ENCODE measurements at places on chromosomes 16 and 17. TPM values are rescaled to one million over a fixed set of nuclear protein-coding genes. Genes with fewer than 3 reads are reported as not detected.
A peak's percentile ranks its signal among the peaks of the same experiment; 100 is the strongest.

- peaks cover 4% of the 10 kb centered on the region for H3K4me1 ChIP-seq
- peak; percentile 81 for DNase-seq
- peak overlapping the region; percentile 88 for H3K27ac ChIP-seq
These were observed 54.1 kb downstream of the VAC14 start for GRCh38 chr16:70746708-70747424.

DNA sequence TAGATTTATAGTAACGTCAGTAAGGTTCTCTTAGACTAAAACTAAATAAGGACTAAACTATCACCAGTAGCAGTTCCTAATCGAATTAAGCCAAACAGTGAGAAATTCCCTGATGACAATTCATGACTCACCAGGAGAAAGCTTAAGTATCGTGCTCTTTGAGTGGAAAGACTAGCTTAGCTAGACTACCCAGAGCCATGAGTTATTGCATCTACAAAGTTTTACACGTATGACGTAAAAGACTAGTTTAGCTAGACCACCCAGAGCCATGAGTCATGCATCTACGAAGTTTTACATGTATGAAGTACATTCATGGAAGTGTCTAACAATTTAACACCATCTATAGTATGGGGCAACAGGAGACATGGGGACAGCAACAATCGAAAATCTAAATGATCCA lies 36.6 kb downstream of the UBE2G1 start:
- H3K4me3 ChIP-seq = no peak overlapping the region
- no peaks in the 10 kb centered on the region for H3K36me3 ChIP-seq
- DNase-seq = no peak
- peaks cover 5% of the 10 kb centered on the region for H3K4me1 ChIP-seq
- H3K27ac ChIP-seq = no peak overlapping the region

GRCh38 chr17:44115585-44116415 lies 7.6 kb downstream of the HDAC5 start:
- no peaks in the 10 kb centered on the region for H3K36me3 ChIP-seq
- no peak for DNase-seq
- H3K27ac ChIP-seq = no peak overlapping the region
- no peaks in the 10 kb centered on the region for H3K27me3 ChIP-seq

DNA sequence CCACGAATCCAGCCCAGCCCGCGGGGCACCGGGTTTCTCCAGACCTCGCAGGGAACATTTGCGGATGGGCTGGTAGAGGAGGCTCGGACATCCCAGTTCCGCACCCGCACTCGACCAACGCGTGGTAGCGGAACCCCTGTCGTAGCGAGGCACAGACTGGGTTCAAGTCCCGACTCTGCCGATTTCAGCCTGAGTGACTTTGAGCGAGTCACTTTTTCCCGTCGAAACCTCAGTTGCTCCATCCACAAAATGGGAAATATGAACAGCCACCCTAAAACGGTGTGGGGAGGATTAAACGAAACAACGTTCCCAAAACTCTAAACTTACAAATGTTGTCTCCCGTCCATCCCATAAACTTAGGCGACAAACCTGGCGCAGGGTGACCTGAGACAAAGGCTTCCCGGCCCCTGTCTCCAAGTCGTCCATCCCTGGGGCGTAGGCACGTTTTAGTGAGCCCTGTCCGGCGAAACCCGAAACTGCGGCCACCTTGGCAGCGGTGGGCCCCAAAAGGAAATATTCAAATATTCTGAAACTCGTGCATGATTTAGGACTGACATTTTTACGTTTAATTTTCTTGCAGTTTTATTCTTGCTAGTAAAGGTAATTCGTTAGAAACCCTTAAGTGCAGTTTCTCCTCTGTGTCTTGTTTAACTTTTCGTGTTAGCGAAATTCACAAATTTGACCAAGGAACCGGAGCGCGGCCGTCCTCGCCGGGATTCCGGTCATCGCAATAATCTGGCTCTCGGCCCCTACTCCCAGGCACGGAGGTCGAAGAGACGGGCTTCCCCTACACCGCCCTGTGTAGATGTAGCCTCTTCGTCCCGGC lies 1.9 kb upstream of the MLLT6 start:
- no peak overlapping the region for H3K27ac ChIP-seq
- H3K4me1 ChIP-seq = no peaks in the 10 kb centered on the region
- no peak for DNase-seq
- H3K4me3 ChIP-seq = peak overlapping the region; percentile 85

DNA sequence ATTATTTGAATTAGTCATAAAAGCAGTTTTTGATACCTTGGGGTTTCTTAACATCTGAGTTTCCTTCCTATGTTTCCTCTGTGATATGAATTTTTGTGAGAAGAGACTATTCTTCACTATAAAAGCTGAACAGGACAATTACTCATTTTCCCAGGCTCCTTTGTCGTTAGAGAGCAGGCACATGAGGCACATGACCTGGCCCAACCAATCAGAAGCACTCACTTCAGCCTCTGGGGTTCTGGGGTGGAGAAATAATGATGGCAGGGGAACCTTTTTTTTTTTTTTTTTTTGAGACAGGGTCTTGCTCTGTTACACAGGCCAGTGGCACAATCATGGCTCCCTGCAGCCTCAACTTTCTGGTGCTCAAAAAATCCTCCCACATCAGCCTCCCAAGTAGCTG lies 145.5 kb upstream of the ASIC2 start:
- no peak overlapping the region for H3K27ac ChIP-seq
- no peaks in the 10 kb centered on the region for H3K27me3 ChIP-seq
- H3K36me3 ChIP-seq = no peaks in the 10 kb centered on the region
- DNase-seq = no peak
- H3K4me3 ChIP-seq = no peak overlapping the region

- H3K4me1 ChIP-seq = no peaks in the 10 kb centered on the region
- H3K36me3 ChIP-seq = no peaks in the 10 kb centered on the region
- no peaks in the 10 kb centered on the region for H3K27me3 ChIP-seq
- DNase-seq = no peak
These were observed 62.3 kb downstream of the SMURF2 start for GRCh38 chr17:64599827-64600226.

DNA sequence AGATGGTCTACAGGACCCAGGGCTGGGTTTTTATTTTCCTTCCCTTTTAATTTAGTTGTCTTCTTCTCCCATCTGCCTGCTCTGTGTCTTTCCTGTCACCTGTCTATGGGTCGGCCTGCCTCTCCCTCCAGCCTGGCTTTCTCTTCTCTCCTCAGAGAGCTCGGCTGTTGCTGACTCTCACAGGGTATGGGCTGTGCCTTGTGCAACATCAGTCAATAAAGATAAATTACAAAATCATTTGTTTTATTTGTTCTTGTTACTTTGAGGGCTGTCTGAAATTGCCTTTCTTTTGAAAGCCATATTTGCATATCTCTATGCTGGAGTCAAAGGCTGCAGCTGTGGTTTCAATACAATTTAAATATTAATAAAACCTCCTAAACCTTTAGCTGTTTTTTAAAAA lies 15.6 kb downstream of the RND2 start:
- H3K27ac ChIP-seq = no peak overlapping the region
- no peak overlapping the region for H3K4me3 ChIP-seq
- DNase-seq = no peak
- no peaks in the 10 kb centered on the region for H3K4me1 ChIP-seq
- no peaks in the 10 kb centered on the region for H3K36me3 ChIP-seq

GRCh38 chr16:22788193-22788530 lies 25.8 kb upstream of the HS3ST2 start:
- no peaks in the 10 kb centered on the region for H3K36me3 ChIP-seq
- no peaks in the 10 kb centered on the region for H3K27me3 ChIP-seq
- no peak overlapping the region for H3K4me3 ChIP-seq

DNA sequence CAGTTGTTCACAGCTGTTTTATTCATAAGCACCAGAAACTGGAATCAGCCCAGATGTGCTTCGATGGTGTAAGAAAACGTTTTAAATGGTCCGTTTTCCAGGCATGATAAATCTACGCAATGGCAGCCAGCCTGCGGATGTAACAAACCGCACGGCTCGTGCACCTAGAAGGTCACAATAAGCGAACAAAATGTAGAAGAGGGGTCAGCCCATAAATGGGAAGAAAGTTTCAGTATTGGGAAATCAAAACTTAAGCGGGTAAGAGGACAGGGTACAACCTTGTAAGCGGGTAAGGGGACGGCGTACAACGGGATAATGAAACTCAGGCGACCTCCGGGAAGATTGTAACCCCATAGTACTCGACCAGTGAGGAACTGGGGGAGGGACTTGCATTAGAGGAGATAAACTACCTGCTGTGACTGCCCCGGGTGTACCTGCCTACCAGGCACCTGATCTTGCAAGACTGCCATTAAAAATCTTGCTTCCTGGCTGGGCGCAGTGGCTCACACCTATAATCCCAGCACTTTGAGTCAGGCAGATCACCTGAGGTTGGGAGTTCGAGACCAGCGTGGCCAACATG lies 66.6 kb downstream of the ANKRD11 start:
- H3K27me3 ChIP-seq = no peaks in the 10 kb centered on the region
- H3K36me3 ChIP-seq = no peaks in the 10 kb centered on the region
- no peak for DNase-seq
- H3K27ac ChIP-seq = no peak overlapping the region
- H3K4me1 ChIP-seq = no peaks in the 10 kb centered on the region

DNA sequence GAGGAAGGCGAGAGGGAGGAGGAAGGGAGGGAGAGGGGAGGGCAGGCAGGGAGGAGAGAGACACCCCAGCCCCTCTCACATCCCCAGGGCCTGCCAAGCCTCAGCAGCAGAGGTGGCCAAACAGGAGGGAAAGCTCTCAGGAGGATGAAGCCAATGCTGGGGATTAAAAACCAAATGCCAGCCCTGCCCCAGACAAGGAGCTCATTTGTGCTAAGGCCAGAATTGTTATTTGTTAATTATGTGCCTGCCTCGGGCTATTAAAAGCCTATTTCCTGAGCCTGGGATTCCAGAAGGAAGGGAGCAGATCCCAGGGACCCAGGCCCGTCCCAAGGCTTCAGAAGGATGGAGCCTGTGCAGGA lies 27.9 kb upstream of the GINS2 start:
- H3K36me3 ChIP-seq = no peaks in the 10 kb centered on the region
- no peak for DNase-seq
- no peaks in the 10 kb centered on the region for H3K27me3 ChIP-seq
- H3K4me3 ChIP-seq = no peak overlapping the region

- DNase-seq = no peak
- H3K27ac ChIP-seq = no peak overlapping the region
- H3K4me1 ChIP-seq = no peaks in the 10 kb centered on the region
- no peaks in the 10 kb centered on the region for H3K27me3 ChIP-seq
These were observed 1.3 kb downstream of the MSLN start for GRCh38 chr16:761625-762513.

- H3K4me1 ChIP-seq = no peaks in the 10 kb centered on the region
- H3K27me3 ChIP-seq = no peaks in the 10 kb centered on the region
- H3K36me3 ChIP-seq = no peaks in the 10 kb centered on the region
- no peak overlapping the region for H3K27ac ChIP-seq
These were observed 106.5 kb upstream of the COX10 start for GRCh38 chr17:13962716-13963240.

Gene GNPTG
- total RNA-seq = 45.3 TPM

Gene MPV17L
- total RNA-seq = 2.4 TPM

Gene SCNN1B
- total RNA-seq = 1.3 TPM

Gene ADORA2B
- 1.2 TPM for total RNA-seq

Data from aorta (tissue), 5 donors.